ENCODE measurements at places on chromosomes 12 and 14. TPM values are rescaled to one million over a fixed set of nuclear protein-coding genes. Genes with fewer than 3 reads are reported as not detected.

Gene OR10A7
- not detected for total RNA-seq

Gene TAS2R42
- total RNA-seq: not detected

Gene SLC10A1
- total RNA-seq: not detected

Gene KRT78
- 48.9 TPM for total RNA-seq

Gene INSM2
- total RNA-seq: not detected

- DNase-seq: no peak
These were observed 57.2 kb downstream of the SYNE2 start for GRCh38 chr14:63909984-63910383.

GRCh38 chr14:61468063-61468825 is 146.9 kb downstream of the PRKCH start:
- no peak for DNase-seq

- no peak for DNase-seq
These were observed 5.9 kb upstream of the GSC start for GRCh38 chr14:94775871-94776210.

DNA sequence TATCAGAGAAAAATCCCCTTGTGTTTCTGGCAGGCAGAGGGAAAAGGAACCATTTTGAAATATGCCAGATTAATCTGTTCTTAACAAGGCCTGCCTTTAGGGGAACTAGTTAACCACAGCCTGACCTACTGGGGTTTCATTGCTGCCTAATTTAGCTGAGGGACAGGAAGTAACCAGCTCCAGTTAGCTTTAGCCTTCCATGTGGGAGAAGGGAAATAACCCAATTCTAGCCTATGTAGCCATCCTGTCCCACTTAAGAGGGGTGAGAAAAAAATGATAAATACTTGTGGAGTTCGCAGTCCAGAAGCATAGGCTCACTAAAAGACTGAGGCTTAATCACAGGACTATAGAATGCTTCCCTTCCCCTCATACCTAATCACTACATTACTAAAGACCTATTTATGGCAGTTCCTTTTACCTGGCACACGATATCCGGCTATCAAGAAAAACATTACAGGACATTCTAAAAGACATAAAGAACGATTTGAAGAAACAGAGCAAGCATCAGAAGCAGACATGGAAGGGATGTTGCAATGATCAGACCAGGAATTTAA is 22.8 kb downstream of the COX8C start:
- no peak for DNase-seq

DNA sequence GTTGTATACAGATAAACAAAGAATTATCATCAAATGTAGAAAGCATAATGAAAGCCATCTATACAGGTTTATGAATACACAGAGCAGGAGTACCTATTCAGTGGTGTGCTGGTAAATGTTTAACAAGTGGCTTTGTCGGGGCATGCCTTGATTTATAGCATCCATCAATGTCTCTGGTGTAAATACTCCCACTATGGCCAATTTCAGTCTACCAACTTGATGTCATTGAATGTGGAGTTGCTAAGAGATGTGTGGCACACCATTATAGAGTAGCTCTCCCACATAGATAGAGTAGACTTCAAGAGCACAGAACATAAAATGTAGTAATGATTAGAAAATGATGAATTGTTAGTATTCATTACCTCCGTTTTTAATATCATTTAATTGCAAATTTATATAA is 9.3 kb downstream of the GRIP1 start:
- no peak for DNase-seq

GRCh38 chr14:60178164-60178563 is 13.0 kb upstream of the DHRS7 start:
- DNase-seq: no peak

GRCh38 chr12:109655578-109655977 is 58.0 kb upstream of the FAM222A start:
- DNase-seq: no peak

GRCh38 chr14:91371011-91371989 is 46.3 kb downstream of the CCDC88C start:
- DNase-seq: no peak

DNA sequence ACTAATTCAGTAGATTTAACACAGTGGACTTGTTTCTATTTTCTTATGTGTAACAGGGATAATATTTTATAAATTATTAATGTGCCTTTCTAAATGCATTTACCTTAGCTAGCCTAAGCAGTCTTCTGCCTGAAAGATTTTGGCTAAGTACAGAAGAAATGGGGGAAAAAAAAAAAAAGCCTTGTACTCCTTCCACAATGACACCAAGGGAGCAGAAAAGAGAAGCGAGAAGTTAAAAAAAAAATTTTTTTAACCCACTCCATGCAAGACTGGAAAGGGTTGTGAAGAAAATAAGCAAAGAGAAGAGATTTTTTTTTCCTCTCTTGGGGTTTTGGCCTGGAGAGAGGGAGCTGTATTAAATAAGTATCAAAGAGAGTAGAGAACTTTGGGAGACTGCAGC is 28.7 kb downstream of the NELL2 start:
- no peak for DNase-seq

DNA sequence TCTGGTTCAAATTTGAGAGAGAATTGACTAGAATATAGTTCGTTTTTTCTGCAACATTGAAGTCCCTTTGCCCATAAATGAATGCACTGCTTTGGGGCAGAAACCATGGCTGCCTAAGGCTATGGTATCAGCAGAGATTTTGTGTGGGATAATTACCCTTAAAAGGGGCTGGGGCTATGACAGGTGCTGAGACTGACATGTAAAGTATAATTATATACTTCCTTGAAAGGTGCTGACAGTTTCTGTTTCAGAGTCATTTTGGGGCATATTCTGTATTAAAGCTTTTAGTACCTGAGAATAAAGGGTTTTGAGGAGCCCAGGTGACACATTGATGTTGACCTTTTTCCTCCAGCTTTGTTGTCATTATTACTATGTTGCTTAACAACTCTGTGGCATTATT is 150.3 kb upstream of the PTPRQ start:
- DNase-seq: no peak

DNA sequence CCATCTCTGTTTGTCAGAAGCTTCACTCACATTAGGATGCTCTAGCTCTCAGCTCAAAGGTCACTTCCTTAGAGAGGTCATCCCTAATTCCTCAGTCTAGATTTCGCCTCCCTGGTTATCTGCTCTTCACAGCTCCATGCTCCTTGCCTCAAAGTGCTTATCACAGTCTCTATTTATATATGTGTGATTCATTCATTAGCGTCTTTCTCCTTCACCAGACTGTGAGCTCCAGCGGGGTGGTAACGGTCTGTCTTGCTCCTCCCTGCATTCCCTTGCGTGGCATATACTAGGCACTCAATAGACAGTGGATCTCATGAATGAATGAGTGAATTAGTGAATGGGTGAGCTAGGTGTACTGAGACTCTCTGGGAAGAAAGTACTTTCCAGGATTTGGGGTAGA is 6.9 kb downstream of the SYNDIG1L start:
- DNase-seq: no peak

DNA sequence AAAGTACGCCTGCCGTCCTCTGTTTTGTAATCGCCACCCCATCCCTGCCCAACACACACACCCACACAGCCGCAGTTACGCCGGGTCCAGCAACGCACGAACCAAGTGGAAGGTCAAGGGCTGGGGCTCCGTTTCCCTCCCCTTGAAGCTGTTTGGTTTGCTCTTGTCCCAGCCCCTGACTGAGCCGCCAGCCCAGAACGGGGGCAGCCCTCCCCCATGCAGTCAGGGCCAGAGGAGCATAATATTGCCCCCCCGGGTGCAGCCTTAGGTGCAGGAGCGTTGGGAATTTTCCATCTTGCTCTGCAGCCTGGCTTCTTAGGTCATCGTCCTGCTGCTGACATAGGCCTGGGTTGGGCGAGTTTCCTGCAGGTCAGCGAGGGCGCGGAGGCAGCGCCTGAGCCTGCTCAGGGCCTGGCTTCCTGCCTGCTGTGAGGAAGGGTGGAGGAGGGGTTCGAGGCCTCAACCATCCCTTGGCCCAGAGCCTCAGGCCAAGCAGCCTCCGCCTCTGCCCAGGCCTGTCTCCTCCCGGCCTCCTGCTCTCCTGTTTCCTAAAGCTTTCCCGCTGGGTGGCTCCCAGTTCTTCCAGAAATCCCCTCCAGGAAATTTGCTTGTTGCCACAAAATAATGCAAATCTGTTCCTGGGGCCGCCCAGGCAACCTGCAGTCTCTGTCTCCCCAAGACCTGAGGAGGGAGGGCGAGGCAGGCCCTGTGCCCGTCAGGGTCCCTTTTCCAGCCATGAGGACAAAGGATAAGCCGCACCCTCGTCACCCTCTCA is 44.5 kb downstream of the PSMA6 start:
- peak; percentile 92 for DNase-seq

GRCh38 chr12:56687223-56688128 is 608 bp downstream of the PTGES3 start:
- DNase-seq: peak; percentile 86

DNA sequence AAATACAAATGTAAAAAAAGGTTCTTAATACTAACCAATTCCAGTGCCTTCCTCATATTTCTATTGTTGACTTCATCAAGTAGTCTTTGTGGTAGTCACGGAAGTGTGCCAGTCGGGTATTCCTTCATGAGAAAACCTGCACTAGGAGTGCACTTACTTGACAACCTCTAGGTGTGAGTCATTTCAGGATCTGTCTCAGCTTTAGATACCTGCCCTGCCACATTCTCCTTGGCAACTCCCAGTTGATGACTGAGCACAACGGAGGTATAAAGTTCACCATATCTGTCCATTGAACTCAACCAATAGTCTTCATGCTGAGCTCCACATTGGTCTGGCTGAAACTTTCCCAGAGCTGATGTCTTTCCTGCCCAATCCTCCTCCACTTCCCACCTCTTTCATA is 215.7 kb downstream of the SYT10 start:
- no peak for DNase-seq

DNA sequence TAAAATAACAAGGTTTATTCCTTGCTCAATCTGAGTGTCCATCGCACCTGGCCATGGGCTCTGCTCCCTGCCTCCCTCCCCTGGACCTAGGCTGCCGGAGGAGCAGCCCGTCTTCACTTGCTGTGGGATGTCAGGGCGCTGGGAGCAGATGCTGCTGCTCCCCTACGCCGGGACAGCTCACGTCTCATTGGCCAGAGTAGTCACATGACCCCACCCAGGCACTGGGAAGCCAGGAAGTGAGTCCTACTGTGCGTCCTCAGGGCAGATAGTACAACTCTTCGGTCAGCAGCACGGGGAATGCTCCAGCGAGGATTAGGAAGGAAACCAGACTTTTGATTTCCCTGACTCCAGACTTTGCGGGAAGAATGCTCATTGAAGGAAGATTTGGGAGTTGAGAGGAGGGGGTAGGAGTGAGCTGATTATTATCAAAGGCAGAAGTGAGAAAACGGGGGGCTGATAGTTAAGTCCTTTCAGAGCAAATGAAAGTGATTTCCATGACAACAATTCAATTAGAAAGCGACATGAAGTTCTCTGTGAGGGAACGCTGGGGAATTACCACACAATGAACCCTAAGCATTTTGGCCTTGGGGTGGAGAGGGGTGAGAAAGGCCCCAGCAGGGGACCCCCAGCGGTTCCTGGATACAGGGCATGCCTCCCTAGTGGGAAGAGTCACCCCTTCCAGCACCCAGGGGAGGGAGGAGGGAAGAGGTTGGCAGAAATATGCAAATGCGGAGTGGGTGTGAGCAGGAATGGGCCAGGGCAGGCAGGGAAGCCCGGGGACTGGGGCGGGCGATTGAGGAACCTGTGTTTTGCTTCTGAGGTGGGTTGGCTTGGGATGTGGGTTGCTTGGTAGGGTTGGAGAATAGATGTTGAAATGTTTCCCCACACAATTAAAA is 215.5 kb downstream of the AACS start:
- DNase-seq: no peak

DNA sequence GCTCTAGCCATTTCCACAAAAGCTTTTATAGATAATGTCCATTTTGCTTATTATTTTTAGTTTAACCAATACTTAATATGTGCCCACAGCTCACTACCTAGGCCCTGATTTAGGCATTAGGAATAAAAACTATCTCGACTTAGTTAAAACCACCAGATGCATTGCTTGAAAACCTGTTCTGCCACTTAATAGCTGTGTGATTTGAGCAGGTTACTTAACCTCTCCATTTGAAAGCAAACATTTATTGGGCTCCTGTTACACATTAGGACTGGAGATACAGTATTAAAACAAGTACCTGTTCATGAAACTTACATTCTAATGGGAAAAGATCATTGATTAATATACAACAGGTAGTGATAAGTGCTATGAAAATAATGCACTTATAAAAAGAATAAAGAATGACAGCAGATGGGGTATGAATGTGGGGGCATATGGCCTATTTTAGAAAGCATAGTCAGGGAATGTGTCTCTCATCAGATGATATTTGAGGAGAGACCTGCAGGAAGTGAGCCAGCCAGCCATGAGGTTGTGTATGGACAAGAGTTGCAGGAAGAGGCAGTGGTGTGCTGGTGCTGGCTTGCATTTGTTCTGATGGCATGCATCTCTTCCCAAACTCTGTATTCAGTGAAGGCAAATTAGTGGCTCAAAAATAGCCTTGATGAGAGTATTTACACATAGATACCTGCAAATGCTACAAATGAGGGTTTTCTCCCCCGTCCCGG is 34.3 kb downstream of the NOPCHAP1 start:
- DNase-seq: no peak

DNA sequence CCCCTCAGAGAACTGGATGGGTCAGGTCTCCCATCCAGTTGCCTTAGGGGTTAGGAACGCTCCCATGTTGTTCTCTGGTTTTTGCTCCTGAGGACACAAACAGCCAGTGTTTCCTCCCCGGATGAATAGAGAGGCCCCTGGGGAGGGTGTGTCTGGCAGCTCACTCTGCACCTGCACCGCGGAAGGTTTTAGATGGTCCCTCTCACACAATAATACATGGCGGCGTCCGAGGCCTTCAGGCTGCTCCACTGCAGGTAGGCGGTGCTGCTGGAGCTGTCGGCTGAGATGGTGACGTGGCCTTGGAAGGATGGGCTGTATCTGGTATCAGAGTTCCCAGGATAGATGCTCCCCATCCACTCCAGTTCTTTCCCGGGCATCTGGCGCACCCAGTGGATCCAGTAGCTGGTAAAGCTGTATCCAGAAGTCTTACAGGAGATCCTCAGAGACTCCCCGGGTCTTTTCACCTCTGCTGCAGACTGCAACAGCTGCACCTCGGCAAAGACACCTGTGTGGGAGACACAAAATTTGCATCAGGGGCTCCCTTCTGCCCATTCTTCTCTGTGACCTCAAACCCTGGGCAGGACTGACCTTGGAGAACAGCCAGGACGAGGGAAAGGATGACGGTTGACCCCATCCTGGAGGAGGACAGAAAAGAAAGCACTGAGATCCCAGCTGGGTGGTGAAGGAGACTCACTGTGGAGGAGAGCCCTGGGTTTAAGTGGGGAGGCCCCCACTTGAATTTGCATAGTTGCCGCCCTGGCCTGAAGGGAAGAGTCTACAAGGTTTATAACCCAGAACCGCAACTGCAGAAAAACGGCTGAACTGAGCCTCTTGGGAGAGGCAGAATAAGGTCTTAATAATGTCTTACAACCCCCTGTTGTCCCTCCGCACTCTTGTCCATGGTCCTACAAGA is 1324.8 kb downstream of the TMEM121 start:
- no peak for DNase-seq
